ENCODE measurements at places on chromosomes 5 and 9.

DNA sequence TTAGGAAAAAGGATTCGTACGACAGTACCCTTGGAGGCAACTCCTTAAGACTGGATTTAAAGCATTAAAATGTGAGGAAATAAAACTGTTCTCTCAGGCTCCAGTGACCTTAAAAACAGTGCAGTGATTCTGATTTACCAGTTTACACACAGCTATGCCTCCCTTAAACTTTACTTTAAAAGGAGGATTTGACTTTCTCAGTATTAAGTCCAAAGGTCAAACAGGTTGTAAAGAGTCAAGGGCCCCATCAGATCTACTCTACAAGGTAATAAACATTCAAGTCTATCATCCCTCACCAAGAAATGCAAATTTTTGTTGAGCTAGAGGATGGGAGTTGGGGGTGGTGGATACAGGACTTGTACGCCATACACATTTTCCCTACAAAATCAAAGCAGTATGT lies 75.2 kb downstream of the ELAVL2 start:
- no peak for DNase-seq

DNA sequence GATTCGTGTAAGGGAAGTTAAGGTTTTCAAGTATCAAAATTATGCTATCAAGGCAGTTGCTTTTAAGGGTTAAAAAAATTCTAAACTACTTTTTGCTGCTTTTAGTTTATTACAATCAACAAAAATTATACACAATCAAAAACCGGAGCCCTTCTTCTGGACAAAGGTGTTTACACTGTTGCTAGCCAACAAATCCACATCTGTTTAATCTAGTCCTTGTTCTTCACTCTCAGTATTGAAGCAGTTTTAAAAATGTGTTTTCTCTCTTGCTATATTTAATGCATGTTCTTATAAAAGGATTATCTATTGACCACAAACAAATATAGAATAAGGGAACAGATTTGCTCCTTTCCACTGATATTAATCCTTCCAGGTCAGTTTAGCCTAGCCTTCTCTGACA lies 2.5 kb downstream of the FEM1C start:
- DNase-seq: no peak

GRCh38 chr9:132267660-132268059 lies 87.1 kb downstream of the SETX start:
- no peak for DNase-seq

- no peak for DNase-seq
Observed at GRCh38 chr5:149277801-149278200, 6.1 kb downstream of the AFAP1L1 start.

DNA sequence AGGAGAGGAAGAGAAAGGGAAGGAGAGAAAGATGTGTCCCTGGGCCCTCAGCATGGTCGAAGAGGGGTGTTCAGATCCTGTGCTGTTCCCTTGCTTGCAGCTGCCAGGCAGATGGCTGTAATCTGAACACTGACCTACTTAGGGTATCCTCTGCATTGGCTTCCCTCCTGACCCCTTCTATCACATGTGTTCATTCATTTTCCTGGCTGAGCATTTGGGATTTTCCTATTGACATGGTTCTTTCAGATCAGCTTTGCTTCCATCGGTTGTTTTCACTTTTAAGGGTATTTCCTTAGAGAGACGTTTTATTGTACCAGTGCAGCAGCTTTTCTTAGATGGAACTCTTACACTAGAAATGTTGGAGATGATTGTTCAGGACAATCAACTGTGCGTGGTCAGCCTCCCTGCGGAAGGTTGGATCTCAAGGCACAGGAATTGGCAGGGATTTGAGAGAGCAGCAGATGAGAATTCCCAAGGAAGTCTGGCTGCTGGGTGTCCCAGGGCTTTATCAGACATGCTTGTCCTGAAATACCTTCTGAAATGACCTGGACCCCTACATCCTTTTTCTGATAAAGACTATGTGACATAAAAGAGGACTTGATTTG lies 26.0 kb downstream of the ACTBL2 start:
- no peak for DNase-seq

DNA sequence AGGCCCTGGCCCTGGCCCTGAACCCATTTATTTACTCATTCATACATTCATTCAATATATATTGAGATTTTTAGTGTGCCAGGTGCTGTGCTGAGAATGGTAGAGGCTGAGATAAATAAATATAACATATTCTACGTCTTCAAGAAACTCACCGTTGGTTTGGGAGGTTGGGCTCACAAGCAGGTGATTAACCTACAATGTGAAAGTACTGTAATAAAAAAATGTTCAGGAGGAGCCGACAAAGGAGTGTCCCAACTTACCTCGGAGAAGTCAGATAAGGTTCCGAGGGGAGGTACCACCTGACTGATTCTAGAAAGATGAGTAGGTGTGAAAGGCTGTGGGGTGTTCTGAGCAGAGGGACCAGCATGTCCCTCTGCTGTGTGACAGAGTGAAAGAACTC lies 479.6 kb upstream of the KLF4 start:
- DNase-seq: no peak

All from ureter (tissue), 1 donor.